Heart left ventricle (tissue), 16 donors: ENCODE measurements at places on chromosomes 3 and 15.

GRCh38 chr3:120821426-120821825, 78.9 kb downstream of the GTF2E1 start:
- no peak for DNase-seq

DNA sequence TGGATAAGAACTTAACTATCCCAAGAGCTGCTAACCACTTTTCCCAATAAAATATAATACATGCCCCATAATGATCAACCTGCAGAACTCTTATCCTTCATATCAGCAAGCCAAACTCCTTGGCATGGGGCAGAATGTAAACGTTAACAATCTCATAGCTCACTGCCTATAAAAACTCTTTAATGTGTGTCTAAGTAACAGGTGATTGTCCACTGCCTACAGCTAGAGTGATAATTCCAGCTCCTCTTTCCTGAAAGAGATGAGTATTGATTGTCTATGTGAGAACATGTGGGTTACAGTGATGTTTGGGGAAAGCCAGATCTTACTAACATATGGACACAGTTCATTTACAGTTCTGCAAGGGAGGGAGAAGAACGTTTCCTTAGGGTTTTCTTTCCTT, 11.3 kb upstream of the GLCE start:
- no peak for DNase-seq

GRCh38 chr15:67854358-67854757, 14.5 kb upstream of the RNU6-1 start:
- DNase-seq, result no peak

GRCh38 chr15:41480396-41481140, 13.1 kb upstream of the ITPKA start:
- DNase-seq, result no peak

- DNase-seq, result no peak
These were observed 96.8 kb downstream of the ADAMTS17 start for GRCh38 chr15:100244796-100245486.

- no peak for DNase-seq
These were observed 16.5 kb downstream of the ST6GAL1 start for GRCh38 chr3:186946756-186947375.

DNA sequence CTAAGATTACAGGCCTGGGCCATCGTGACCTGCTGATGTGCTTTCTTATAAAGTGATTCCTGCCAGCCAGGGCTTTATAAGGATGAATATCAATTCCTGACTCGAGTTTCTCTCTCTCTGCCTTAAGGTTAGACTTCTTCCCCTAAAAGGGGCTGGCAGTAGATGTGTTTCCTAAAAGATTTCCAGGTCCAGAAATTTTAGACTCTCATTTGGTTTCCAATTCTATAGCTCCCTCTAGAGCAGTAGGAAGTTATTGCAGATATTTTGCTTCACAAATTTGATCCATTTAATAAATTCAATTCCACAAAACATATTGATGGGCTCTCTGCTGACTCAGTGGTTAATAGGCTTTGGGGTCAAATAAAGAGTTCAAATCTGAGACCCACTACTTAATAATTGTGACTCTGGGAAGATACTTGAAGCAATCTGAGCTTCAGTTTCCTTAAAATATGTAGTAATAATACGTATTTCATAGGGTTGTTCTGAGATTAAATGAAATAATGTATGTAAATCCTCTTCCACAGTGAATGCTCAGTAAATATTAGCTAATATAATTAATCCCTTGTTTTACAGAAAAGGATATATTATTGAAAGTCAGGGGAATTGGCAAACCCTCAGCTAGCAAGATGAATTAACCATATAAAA, 2.1 kb downstream of the TRIM69 start:
- no peak for DNase-seq

- DNase-seq, result peak; percentile 67
These were observed at the start of gene TRANK1 for GRCh38 chr3:36944641-36945270. TSS of gene TRANK1 (minus strand) at chr3:36945054. CDS start at chr3:36944809, 245 bp downstream.

DNA sequence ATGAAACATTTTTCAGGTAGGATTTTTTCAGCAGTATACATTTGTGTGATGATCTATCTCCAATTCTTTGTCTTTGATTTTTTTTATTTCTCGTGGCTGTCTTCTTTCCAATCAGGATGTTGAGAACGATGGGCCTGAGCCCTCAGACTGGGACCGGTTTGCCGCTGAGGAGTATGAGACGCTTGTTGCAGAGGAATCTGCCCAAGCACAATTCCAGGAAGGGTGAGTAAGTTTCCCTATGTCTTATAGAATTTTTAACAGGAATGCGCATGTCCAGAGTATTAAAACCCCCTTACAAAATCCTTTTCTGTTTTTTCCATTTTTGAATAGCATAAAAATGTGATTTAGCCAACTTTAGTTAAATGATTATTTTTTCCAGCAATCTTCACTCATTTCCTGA, 90.0 kb downstream of the MSL2 start:
- no peak for DNase-seq

- DNase-seq, result no peak
These were observed 7.1 kb downstream of the FAM81A start for GRCh38 chr15:59444980-59445545.

GRCh38 chr3:31687020-31687802, 154.5 kb downstream of the STT3B start:
- DNase-seq, result no peak

DNA sequence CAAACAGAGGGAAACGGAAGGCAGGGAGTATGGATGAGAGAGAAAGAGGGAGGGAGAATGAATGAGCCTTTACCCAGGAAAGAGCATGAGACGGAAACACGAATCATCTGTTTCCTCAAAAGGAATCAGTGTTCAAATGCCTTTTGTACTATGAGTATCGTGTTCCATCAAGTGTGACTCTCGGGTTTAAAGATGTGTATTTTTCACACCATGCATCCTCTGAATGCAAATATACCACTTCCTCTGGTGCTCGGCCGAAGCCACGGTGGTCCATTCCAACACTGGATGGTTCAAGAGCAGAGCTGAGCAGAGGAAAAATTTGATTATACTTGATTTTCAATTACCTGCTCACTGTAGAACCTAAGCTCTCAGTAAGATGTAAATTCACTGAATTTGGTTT, 505.1 kb downstream of the MECOM start:
- no peak for DNase-seq

DNA sequence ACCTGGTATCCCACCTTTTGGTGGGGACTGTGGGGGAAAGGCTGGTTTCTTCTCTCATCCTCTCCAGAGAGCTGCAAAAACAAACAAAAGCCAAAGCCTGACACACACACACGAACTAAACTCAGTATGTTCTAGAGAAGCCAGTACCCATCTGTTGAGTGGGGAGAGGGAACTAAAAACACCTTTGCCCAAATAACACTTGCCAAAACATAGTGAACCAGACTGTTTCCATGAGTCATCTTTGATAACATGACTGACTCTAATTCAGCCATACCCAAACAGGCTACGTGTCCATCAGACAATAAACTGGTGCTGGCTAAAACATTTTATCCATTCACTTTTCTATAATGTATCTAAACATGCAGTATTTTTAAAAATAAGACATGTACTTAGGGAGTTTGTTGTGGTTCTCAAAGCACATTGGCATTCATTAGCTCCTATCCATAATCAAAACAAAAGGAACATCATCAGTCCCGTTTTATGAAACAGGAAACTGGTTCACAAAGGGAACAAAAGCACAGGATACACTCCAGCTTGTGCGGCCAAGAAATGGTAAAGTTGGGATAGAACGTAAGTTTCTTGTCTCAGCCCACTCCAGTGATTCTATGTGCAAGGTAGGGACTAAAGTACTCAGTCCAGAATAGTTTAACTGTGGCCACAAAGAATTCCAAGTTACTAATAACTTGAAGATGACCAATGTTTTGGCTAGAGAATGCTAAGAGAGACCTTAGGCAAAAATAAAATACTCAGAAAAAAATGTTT, 16.1 kb downstream of the LYSMD2 start:
- no peak for DNase-seq

DNA sequence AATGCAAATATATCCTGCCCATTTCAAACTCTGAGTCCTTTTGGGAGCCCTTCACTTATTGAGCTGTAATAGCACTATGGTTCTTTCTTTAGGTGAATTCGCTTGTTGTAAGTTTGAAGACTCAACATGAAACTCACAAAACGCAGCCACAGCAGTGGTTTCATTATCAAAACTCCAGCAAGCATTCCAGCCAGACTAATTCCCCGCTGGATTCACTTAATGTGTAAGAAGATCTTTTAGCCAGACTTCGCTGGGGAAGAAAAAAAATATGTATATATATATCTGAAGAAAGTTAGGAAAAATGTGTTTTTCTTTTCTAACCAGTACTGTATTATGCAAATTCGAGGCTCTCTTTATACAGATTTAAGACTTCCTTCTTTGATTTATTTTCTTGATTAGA, 241.1 kb downstream of the WNT5A start:
- no peak for DNase-seq

- no peak for DNase-seq
These were observed 227.1 kb downstream of the RPLP1 start for GRCh38 chr15:69679623-69680228.
